ENCODE measurements at places on chromosomes 13 and 19.

GRCh38 chr13:39527961-39528660 is 74.9 kb downstream of the LHFPL6 start:
- no peak for DNase-seq

DNA sequence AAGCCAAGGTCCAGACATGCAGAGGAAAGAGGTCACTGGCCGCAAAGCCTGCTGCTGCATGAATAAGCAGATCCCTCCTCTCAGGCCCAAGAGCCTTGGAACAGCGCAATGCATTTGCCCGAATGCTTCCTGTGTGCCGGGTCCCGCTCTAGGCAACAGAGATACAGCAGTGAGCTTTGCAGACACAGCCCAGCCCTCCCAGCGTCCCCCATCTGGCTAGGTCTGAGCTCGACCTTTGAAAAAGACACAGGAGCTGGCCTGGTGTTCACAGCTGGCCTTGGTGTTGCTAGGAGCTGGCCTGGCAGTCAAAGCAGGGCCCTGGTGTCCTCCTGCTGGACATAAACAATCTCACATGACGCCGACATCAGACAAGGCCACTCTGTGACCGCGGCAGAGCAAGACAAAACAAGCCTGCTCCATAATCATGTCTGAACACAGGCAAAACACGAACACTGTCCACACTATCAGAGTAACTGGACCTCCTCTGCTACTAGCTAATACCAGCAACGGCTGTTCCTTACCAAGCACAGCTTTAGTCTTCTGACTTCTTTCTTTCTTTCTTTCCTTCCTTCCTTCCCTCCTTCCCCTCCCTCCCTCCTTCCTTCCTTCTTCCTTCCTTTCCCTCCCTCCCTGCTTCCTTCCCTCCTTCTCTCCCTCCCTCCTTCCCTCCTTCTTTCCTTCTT is 5.7 kb upstream of the PEX11G start:
- DNase-seq, result no peak

GRCh38 chr13:114275304-114275703 is 6.1 kb upstream of the UPF3A start:
- DNase-seq, result no peak

DNA sequence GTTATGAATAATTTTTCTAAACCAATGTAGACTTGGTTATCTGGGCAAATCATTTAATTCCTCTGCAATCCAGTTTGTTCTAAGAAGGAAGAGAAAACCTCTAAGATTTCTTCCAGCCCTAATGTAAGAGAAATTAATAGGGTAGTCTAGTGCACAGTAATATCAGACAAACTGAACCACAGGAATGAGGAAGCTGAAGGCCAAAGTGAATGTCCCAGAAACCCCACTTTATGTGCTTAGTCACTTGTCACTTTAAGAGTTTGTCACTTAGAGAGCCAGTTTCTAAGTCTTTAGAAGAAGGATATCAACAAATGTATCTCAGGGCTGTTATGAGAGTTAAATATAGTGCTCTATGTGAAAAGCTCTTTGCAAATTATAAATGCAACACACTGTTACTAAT is 750.6 kb downstream of the DIAPH3 start:
- no peak for DNase-seq

All from cortex of kidney (tissue), 1 donor.